ENCODE measurements at places on chromosomes 11 and 22.

GRCh38 chr11:119222891-119223290, 16.8 kb downstream of the CBL start:
- DNase-seq: no peak

GRCh38 chr11:126938718-126939117, 61.9 kb downstream of the KIRREL3 start:
- DNase-seq: no peak

- peak; percentile 84 for DNase-seq
These were observed at the start of gene CTTN for GRCh38 chr11:70397983-70398833. CTTN (plus strand) TSS chr11:70398529; CDS start chr11:70407298, 8,769 bp downstream.

GRCh38 chr22:27377501-27378295, 423.9 kb downstream of the MN1 start:
- DNase-seq: no peak

GRCh38 chr11:122304973-122305372, 189.0 kb upstream of the BLID start:
- peak; percentile 60 for DNase-seq

GRCh38 chr11:38952698-38953097, 2354.7 kb upstream of the RAG2 start:
- no peak for DNase-seq

DNA sequence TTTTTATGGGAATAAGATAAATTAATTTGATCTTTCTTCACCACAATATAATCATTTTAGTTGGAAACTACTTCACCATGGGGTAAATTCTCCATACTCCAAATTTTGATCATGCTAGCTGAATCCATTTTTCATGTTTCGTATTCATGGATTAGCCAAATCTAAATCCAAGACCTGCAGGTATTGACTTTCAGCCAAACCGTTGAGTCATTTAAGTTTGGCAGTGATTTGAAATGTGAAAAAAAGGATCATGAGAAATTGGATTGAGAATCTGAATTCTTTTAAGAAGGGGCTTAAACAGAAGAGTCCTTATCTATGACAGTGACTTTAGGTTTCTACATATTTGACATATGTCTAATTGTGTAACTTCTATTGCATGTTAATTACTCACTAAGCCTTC, 5.3 kb downstream of the GAS2 start:
- DNase-seq: peak; percentile 47

- peak; percentile 3 for DNase-seq
These were observed 478.9 kb upstream of the ARHGAP42 start for GRCh38 chr11:100208207-100208606.

DNA sequence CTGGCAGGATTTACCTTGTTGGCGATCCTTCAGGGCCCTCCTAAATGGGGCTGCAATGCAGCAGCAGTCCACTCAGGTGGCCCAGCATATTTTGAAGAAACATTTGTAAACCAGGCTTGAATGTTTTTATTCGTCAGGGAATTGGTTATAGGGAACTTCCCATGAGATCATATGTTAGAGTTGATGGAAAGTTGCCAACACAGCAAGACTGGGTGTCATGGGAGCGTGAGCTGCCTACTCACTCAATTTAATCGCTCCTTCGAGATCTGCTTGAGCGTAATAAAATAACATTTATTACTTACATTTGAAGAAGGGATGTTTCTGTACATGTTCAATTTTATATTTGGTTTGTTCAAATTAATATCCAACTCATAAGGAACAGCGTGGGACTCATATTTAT, 19.4 kb downstream of the OR2AT4 start:
- DNase-seq: no peak

DNA sequence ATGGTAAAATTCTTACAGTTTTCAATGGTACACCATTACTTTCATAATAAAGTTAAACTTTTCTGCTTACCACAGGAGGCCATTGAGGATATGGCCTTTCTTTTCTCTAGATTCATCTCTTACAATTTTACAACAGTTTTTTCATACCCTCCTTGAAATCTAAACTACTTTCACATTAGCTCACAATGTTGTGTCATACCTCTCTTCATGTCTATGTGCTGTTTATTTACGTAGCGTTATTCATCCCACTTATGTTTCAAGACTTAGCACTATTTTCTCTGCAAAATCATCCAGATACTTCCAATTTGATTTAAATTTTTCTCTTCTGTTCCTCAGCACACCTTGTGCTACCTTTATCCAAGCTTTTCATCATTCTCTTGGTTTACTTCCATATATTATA, 123.3 kb downstream of the METTL15 start:
- no peak for DNase-seq

GRCh38 chr11:26993965-26994457, at the start of gene FIBIN:
FIBIN (plus strand) TSS chr11:26994112; CDS start chr11:26994527, 415 bp downstream.
- peak; percentile 89 for DNase-seq

GRCh38 chr11:19813158-19813879, 100.7 kb downstream of the NAV2 start:
- no peak for DNase-seq

DNA sequence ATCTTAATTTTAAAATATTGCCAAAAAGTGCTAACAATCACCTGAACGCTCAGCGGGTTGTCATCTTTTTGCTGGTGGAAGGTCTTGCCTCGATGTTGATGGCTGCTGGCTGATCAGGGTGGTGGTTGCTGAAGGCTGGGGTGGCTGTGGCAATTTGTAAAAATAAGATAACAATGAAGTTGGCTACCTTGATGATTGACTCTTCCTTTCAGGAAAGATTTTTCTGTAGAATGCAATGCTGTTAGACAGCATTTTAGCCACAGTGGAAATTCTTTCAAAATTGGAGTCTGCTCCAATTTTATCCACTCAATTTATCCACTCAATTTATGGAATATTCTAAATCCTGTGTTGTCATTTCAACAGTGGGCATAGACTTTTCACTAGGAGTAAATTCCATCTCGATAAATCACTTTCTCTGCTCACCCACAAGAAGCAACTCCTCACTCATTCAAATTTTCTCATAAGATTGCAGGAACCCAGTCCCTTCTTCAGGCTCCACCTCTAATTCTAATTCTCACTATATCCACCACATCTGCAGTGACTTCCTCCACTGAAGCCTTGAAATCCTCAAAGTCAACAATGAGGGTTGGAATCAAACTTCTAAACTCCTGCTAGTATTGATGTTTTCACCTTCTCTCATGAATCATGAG, 78.8 kb downstream of the LINC01488 start:
- DNase-seq: peak; percentile 28

DNA sequence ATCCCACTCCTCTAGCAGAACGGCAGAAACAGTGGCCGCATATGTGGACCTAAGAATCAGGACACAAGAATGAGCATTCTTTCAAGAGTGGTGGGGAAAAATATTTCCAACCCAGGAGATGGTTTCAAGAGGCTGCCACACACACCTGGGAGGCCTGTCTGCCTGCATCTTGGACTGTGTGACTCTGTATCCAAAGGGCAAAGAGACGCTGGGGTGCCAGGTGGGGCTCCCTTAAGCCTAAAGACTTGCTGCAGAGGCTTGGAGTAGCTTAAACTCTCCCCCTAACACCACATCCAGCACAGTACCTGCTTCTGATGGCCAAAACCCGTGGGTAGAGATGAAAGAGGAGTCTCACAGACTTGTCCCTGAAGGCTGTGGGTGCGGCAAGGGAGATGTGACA, 3.5 kb downstream of the CXCR5 start:
- DNase-seq: no peak

DNA sequence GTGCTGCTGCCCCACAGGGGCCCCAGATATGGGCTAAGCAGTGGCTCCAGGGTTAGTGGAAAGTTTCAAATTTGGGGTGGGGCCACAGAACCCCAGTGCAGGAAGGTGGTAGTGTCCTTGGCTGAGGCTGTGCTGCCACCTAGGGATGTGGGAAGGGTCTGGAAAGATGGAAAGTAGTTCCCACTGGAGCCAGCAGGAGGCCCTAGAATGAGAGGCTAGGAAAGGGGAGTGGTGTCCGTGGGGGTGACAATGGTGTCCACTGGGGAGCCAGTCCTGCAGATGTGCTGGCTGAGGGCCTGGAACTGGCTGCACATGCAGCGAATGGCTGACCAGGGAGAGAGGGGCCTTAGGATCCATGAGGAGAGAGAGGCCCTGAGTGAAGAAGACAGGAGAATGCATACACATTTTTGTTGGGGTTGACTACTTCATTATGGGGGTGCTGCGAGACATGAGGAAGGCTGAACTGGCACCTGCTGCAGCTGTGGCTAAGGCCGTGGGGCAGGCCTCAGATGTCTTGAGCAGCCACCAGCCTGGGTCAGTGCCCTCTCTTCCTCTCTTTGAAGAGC, 21.1 kb downstream of the RFPL3 start:
- peak; percentile 32 for DNase-seq

GRCh38 chr11:78228467-78228866, 39.7 kb downstream of the USP35 start:
- DNase-seq: peak; percentile 60

GRCh38 chr11:35398881-35399280, 20.5 kb downstream of the SLC1A2 start:
- peak; percentile 30 for DNase-seq

GRCh38 chr11:4008116-4008515, 86.5 kb upstream of the RRM1 start:
- DNase-seq: no peak

GRCh38 chr22:35972559-35972958, 56.1 kb downstream of the RBFOX2 start:
- no peak for DNase-seq

DNA sequence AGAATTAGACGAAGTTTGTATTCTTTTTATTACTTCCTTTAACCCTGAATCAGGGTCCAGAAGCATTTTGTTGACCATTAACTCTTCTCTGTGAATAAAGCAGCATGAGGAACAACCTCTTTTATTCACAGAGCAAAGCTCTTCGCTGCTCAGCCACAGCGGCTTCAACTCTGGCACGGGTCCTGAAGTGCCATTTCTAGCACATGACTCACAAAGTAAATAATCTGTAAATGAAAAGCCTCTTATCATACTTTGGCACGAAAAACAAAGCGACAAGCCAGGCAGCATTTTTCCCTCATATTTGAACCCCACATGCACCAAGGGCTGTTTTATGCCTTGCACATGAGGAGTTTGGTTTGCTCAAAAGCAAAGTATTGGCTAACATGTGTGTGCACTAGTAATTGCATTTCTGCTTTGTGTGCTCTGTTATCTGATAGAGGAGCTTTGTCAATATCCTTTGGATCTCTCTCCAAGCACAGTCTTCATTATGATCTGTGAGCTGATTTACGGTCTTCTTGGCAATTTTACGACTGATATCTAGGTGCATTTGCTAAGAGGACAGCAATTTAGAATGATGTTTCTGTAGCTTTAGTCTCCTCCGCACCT, 33.0 kb upstream of the APOBEC3A start:
- peak; percentile 90 for DNase-seq

GRCh38 chr11:94472916-94473799, 20.5 kb downstream of the MRE11 start:
- DNase-seq: peak; percentile 43

DNA sequence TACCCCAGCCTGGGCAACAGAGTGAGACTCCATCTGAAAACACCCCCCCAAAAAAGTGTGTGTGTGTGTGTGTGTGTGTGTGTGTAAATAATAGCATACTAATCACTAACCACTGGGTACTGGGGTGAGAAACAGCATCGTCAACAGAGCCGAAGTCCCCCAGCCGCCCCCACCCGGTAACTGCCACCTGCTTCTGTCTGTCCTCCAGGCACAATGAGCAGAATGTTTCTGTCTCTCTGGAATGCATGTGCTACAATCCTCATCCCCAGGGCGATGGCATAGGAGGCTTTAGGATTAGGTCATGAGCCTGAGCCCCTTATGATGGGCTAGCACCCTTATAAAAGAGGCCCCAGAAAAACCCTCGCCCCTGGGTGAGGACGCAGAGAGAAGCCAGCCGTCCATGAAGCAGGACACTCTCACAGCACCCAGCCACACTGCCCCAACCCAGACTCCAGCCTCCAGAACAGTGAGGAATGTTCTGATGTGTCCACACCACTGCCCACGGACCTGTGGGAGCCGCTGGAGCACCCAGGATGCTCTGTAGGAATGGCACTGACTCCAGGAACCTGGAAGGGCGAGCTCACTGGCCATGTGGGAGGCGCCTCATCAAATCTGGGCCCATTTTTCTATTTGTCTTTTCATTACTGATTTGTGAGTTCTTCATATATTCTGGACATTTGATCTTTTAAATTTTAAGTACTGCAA, 9.9 kb downstream of the TTLL8 start:
- DNase-seq: no peak

DNA sequence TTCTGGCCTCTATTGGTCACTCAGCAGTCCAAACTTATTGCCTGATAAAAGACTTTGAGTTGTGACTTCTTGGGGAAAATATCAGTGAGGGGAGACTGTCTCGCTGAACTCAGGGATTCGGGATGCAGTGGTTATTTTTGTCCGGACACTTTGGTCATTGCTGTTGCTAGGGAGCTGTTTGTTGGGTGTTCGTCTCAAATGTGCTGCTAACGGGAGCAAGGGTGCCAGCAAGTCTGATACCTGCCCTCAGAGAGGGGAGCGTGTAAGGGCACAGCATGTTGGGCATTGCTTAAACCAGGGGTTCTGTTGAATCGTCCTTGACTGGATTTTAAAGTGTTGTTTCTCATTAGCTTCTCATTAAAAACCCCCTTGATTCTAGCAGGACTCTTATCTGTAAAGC, 49.2 kb upstream of the SLC25A18 start:
- no peak for DNase-seq

GRCh38 chr11:128488471-128488870, 98.9 kb downstream of the ETS1 start:
- peak; percentile 95 for DNase-seq

DNA sequence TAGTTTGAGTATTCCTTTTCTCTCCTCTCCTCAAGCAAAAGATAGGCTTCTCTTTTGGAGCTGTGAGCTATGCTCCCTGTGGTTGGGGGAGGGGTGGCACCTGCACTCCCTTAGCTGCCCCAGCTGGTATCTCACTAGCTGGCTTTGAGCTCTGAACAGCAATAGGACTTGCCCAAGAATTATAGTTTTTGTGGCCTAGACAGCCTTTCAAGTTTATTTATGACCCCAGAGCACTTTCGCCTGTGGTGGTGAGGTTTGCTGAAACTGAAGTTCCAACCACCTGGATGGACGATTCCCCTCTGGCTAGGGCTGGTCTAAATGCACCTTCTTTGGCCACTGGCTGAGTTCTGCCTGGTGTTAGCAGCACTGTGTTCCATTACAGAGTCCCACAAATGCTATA, 37.1 kb upstream of the SLC37A2 start:
- no peak for DNase-seq

DNA sequence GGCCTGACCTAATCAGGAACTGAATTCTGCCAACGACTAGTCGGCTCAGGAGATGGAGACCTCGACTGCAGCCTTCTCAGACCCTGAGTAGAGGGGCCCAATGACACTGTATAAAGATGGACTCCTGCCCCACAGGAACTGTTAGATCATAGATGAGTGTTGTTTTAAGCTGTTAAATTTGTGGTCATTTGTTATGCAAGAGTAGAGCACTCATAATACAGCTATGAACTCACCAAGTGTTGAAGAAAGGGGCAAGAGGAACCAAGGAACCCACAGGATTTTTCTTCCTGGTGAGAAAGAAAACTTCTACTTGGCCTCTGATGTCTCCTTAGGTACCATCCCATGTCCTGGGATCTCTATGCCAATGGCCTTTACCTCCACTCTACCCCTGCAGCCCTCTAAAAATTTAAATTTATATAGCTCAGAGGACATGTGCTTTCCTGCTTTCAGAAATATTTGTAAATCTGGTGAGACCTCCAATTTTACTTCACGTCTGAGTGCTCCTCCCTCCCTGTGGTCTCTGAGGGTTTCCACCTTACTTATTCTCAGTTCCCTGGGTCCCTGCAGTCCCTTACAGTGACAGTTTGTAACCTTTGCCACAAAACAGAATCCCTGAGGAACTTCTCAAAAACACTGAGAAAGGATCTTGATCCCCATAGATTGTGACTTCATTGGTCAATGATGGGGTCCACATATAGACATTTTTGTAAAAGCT, 256.3 kb upstream of the ARHGAP20 start:
- DNase-seq: peak; percentile 18

- DNase-seq: peak; percentile 76
These were observed 64.7 kb upstream of the LIN7C start for GRCh38 chr11:27571154-27571810.

GRCh38 chr11:128940603-128941002, 2.1 kb downstream of the TP53AIP1 start:
- no peak for DNase-seq

Data from fibroblast of upper back skin (primary cell).